ENCODE measurements at places on chromosomes 6 and 20.
A peak's percentile ranks its signal among the peaks of the same experiment; 100 is the strongest.

DNA sequence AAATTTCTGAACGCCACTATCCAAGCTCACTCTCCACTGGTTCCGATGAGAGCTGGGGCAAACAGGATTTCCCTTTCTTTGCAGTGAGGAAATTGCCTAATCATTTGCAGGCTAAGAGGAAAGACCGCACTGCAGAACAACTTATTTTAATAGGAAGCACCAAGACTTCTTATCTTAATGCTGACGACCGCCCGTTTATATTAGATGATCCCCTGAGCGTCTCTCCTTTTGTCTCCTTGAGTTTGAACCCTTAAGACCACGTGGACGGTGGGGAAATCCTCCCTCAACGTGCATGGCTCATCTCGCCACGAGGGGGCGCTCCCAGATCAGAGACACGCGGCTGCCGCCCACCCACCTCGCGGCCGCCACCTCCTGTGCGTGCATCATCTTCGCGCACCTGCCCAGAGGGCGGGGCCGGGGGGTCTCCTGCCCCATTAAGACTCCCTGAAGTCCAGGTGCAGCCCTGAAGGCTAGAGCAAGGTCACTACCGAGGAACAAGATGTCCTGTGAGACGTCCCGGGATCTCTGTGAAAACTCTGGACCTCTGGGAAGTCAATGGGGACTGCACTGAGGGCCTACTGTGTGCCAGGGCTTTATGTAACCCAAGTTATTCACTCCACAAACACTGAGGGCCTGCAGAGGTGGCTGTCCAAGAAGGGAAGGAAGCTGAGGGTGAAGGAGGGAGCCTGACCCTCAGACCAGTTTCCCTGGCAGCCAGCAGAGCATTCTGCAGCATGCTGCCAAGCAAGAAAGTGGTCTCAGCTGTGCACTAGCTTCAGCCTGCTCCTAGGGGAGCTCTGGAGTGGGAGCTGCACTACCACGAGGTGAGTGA, 28.1 kb downstream of the PDYN start:
- DNase-seq = peak; percentile 28

GRCh38 chr6:25315194-25316177, 36.3 kb downstream of the CARMIL1 start:
- no peak for DNase-seq

DNA sequence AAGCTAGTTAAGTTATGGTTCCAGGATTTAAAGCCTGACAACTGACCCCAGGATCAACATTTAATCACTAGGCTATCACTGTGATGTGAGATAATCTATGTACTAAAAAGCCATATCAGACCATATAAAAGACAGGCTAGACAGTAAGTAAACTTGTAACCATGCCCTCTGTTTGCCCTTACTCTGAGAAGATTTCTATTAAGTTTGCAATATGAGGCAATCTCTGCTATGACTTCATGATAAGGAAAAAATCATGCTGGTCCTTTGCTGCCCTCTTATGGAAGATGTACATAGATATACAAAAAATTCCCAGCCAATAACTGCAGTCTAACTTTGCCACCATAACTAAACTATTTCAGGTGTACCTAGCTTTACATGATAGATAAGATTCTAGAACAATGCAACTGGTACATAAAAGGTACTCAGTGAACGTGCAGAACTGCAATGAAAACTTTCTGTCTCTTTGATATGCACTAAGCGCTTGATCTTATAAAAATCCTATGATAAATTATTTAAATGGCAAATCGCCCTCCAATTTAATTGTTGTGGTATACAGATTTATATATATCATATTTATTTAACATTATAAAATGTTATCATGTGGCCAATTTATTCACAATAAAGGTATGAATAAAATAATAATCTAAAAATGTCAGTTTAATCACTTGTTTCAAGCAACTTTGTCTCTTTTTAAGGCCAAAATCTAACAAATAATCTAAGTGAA, 70.5 kb downstream of the FAM217A start:
- no peak for DNase-seq

- DNase-seq = no peak
Measured at GRCh38 chr6:128078276-128078675, 177.4 kb upstream of the THEMIS start.

DNA sequence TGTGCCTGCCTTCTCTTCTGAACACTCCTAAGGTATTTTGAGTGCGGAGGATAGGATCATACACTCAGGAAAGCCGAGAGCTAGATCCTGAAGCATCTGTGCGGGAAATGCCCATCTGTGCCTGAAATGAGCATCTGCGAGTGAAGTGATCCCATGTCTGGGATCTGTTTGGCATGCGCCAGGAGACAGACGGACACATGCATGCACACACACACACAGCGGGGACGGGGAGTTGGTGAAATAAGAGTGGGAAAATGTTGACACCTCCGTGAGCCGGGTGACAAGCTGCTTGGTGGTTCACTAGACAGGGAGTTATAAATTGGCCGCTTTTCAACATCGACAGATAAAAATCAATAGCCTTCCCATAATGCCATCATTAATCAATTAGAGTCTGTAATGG, 13.8 kb downstream of the SYNJ2 start:
- DNase-seq = no peak

DNA sequence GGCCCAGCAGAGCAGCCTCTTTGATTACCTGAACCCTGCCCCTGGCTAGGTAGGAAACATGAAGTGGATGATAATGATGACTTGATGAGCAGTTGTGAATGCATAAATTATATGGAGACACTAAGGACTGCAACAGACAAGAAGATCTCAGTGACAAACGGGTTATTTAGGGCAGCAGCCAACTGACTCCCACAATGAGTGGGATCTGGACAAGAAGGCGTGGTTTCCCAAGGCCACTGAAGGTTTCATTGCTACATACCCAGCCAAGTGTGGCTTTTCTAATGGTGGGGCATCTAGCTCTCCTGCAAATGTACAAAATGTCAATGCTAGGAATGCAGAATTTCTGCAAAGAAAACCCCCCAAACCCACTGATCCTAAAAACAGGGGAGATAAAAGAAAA, 29.4 kb downstream of the RING1 start:
- no peak for DNase-seq

DNA sequence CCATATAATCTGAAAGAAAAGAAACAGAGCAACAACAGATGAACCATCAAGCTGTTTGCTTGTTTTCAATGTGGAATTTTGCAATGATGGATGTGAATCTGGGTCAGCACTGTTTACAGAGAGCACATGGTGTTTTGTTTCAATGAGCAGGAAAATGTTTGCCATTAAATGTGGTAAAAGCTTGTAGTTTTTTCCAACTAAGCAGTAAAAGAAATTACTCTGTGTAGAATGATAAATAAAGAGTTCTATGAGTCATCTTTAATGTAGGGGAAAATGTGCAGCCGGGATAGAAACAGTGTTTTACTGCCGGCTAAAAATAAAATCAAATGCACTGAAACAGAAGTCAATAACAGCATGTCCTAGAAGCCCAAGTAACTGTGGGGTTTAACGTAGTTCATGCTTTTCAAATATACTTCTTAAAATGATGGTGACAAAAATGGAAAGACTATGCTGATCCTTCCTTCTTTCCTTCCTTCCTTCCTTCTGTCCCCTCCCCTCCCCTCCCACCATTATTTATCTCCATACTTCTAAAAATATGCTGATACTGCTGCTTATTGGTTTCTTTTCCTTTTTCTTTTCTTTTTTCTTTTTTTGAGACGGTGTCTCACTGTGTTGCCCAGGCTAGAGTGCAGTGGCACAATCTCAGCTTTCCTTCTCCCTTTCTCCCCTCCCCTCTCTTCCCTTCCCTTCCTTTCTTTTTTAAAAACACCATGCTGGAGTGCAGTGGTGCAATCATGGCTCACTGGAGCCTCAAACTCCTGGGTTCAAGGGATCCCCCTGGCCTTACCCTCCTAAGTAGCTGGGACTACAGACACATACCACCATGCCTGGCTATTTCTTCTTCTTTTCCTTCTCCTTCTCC, 6.3 kb upstream of the NAA20 start:
- no peak for DNase-seq

- DNase-seq = no peak
Measured at GRCh38 chr20:36483919-36484808, 57.2 kb upstream of the MYL9 start.

GRCh38 chr6:36216559-36216958, 20.0 kb downstream of the BRPF3 start:
- no peak for DNase-seq

DNA sequence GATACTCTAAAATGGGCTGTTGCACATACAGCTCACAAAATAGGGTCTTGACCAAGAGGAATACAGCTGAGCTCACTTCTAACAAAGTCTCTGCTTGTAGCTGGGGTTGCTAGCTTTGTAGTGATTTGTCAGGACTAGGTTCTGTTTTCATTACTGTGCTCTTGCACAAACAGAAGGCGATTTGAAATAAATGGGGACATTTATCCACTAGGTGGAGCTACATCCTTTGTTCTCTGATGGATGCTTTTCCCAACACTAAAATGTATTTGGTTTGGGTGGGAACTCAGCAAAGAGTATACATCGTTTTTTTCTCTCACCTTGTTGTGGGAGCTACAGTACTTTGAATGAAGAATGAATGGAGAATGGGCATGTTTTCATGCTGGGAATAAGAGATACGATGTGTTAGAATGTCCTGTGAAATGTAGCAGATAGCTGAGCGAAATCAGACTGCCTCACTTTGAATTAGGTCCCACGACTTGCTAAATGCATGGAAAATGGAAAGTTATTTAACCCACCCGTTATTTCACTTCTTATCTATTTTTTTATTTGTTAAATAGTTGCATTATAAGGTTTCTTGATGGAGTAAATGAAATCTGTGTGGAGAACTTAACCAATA, 494.7 kb upstream of the MAP3K7 start:
- DNase-seq = no peak

DNA sequence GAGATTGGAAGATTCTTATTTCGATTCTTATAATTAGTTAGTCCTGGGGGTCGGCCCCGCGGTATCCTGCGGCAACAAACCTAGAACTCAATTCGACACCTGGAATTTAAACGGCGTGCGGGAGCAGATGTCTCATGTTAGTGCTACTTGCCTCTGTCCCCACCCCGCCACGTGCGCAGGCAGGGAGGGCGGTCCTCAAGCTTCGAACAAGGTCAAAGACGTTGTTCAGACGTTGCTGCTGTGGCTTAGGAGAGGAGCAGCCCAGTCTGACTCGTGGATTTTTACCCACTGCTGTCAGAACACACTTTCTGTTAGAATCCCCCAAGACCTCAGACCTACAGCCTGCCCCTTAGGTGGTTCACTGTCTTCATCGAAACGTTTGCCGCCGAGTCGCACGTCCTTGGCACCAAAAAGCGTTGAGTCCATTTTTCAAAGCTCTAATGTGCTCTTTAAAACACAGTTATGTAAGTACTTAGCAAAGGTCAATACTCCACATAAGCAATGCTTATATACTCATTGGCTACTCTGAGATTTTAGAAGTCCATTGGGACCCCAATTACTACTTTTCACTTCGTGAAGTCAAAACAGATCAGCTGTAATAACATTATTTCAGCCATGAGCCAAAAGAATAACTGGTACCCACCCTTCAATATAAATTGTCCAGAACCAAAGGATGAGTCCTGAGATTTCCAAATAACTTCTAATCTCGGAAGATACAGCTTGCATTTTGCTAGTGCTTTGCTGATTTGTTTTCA, 2.7 kb upstream of the C6orf62 start:
- DNase-seq = peak; percentile 80

- DNase-seq = no peak
Measured at GRCh38 chr20:57814529-57814928, 104.7 kb upstream of the PMEPA1 start.

DNA sequence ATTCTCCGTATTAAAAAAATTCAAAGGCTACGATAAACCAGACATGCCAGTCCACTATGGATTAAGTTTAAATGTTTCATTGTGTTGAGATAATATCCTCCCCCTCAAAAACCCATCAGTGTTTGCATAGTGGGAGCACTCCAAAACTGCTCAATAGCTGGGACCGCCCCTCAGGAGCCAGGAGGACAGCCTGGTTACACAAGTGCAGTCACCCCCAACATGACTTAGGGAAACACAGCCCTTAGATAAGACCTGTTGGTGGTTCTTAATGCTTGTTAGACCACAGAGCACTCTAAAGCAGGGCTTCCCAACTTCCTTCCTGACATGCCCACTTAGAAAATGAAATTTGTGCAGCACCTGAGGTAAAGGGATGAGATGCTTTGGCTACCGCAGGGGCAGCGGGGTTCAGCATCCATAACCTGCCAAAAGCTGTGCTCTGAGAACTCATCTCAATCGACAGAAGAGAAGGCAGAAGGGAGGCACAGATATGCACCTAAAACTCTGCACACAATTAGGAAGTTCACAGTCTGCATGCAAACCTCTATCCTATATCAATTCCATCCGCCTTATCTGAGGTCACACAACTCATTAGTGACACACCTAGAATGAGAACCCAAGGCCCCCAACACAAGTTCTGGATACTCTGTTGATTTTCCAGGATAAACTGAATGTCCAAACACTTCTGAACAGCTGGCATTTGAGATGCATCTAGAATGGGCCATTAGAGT, 74.3 kb downstream of the RALGAPA2 start:
- no peak for DNase-seq

DNA sequence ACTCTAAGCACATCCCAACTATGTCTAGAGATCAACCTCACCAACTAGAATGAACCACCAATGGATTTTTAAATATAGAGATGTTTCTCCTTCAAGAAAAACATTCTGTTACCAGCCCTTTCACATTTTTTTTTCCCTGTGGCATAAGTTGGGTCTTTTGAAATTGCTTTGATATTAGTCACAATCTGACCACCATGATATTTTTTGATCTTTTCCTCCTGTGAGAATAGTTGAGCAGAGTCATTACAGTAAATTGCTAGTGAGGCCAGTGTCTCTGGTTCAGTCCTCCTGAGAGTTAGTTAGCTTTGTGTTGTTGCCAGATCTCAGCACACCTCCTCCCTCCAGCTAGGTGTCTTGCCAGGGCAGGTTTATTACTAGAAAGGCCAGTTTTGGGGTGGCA, 79.7 kb upstream of the MYLIP start:
- no peak for DNase-seq

DNA sequence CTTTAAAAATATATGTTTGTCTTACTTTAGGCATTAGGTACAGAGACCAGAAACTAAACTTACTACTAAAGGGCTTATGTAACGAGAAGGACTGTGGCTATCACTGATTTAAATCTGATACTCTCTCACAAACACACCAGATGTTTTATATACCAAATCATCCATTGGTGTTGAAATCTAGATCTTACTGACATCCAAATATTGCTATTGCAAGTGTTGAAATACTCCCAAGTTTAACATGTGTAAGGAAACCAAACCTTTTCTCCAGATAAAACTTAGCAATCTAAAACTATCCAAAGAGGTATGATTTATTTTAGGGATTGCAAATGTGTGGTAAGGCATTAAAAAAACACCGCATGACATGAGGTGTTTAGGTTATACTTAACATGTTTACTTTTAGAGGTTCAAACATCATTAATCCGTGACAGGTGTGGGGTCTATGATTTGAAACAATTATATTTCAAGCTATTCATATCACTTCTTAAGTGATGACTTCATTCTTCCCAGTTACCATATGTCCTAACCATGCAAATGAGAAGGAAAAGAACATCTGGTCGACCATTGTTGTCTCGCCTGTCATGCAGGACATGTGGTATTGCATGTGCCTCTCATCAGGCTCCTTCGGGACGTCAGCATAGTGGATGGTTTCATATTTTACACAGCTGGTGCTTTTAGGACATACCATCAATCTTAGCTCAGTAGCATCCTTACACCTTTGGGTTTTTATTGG, 168.3 kb upstream of the SPACA1 start:
- no peak for DNase-seq
